ENCODE measurements at places on chromosomes 11 and 22.
A peak's percentile ranks its signal among the peaks of the same experiment; 100 is the strongest.

DNA sequence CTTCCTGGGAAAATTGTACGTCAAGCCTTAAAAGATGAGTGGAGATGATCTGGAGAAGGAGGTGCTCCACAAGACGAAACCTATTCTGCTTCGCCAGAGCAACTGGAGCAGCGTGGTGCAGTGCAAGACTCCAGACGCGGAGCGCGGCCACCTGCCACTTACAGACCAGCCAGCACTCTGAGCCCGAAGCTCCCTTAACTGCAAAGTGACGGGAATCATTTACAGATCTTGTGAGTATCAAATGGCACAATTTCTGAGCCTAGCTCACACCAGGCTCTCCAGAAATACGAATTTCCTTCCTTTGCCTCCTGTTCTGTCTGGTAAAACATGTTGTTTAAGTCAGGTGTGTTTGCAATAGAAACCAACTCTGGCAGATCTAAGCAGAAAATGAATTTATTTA is 369.3 kb downstream of the CADM1 start:
- no peak for DNase-seq

- no peak for DNase-seq
These were observed 155.8 kb downstream of the KIRREL3 start for GRCh38 chr11:126844789-126845188.

DNA sequence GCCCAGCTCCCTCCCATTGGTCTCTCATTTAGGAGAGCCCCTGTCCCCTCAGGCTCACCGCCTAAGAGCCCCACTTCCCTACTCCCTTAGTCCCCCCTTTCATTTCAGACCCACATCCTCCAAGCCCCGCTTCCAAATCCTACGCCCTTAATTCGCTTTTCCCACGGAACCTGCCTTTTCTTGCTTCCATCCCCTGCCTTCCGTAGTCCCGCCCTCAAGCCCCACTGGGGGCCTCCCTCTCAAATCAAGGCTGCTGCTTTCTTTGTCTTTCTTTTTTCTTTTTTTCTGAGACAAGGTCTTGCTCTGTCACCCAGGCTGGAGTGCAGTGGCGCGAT is 396 bp downstream of the CCDC157 start:
- DNase-seq, result no peak

GRCh38 chr11:95337972-95338429 is 107.0 kb upstream of the SESN3 start:
- no peak for DNase-seq

- DNase-seq, result no peak
These were observed 5.2 kb downstream of the PLAAT5 start for GRCh38 chr11:63485777-63486176.

- DNase-seq, result peak; percentile 86
These were observed 49.5 kb downstream of the MCHR1 start for GRCh38 chr22:40728731-40729189.

GRCh38 chr11:22957786-22958185 is 97.5 kb upstream of the CCDC179 start:
- DNase-seq, result peak; percentile 8

- no peak for DNase-seq
These were observed at the start of gene CNIH2 for GRCh38 chr11:66277471-66278362. CNIH2 (plus strand) TSS chr11:66278175; CDS start chr11:66278457, 282 bp downstream.

DNA sequence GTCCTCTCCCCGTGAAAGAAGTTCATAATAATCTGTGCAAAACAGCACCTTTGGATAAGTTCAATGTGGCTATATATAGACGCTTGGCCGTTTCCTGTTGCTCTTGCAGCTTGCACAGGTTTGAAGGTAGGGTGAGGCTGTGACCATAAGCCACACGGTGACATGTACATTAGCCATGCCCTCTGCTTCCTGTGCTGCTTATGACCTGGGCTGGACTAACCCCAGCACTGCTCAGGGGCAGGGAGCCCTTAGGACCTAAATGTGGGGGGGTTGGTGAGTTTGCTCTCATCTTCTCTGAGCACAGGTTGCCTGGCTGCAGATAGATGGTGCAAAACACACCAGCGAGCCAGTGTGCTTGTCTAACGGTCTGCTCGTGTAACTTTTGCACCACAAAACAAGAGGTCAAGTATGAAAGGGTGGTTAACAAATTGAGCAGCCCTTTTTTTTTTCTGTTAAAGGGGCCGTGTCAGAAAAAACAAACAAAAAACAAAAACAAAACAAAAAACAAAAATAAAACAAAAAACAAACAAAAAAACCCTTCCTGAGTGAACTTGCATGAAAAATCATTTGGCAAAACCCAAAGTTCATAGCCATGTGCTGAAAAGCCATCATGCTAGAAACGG is 37.3 kb downstream of the FLI1 start:
- no peak for DNase-seq

DNA sequence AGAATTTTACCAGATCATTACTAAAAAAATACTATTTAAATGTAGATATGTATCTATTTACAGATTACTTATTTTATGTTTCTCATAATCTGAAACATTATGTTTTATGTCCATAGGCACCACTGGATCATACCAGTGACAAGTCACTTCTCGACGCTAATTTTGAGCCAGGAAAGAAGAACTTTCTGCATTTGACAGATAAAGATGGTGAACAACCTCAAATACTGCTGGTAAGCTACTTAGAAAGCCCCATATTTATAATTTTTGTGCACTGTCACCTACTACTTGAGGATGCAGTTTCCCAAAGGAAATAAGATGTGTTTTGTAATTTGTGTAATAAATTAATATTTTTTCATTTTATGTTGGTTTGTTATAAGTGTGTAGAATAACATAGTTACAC is 42.6 kb downstream of the USP47 start:
- no peak for DNase-seq

GRCh38 chr11:8834379-8834778 is 76.6 kb upstream of the AKIP1 start:
- peak; percentile 50 for DNase-seq

DNA sequence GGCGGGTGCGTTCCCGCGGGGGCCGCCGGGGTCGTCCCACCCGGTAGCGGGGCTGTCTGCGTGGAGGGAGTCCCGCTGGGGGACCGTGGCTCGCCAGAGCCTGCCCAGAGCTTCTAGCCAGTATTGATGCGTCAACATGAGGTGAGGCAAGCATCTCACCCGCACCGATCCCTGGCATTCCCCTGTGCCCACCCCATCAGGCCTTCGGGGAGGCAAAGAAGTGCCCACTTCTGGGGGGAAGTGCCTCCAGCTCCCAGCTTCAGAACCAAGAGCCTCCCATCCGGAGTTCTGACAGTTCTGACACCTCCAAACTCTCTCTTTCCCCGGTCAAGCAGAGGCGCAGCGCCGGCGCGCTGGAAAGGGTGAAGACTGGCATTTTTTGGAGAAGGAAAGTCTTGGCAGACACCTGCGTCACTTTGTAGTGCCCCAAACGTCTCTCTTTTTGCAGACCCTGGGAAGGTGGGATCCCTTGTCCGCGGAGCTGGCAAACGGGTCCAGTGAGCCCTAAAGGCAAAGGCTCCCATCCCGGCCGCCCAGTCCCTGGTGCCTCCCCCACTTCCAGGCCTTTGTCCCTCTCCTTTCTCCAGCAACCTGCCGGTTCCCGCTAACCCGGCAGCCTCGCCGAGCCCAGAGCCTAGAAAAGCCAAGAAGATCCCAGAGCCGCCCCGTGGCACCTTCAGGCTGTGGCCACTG is 3.2 kb upstream of the PAX6 start:
- DNase-seq, result no peak

GRCh38 chr11:93169950-93170561 is 27.7 kb downstream of the SLC36A4 start:
- DNase-seq, result peak; percentile 39

All from mesenchymal stem cell (in vitro differentiated cells and primary cell).